ENCODE measurements at places on chromosomes 12 and 14.

DNA sequence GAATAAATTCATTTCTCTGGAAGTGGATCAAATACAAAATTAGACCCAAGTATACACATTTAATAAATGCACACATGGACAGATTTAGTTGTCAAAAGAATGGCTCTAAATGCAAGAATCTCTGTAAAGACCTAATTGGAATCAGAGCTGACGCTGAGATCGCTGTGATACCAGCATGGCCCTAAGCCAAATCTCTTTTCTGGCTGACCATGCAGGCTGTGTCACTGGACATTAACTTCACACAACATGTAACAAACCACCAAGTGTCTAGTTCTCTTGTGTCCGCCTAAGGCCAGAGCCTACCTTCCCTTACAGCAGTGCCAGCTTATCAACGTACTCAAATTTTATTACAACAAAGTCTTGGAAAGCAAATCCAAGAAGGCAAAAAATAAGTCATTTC lies 127.5 kb downstream of the MED13L start:
- no peak for DNase-seq

DNA sequence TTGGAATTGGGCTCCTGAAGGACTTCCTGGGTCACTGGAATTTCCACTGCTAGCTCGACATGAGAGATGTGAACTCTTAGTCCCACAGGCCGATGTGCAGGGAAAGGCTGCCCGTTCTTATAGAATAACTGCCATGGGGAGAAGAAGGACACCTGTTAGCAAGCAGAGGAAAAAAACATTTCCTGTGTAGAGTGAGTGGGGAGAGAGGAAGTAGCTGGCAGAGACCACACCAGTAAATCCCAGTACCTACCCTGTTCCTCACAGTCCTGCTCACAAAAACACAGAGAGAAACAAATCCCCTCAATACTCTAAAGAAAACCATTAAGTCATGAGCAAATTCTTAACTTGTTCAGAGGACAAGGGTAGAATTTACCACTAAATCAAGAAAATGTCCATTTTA lies 29.5 kb downstream of the AREL1 start:
- DNase-seq, result no peak

GRCh38 chr14:60684203-60684602 lies 34.9 kb upstream of the SIX1 start:
- no peak for DNase-seq

- no peak for DNase-seq
These were observed 13.1 kb downstream of the PTPRR start for GRCh38 chr12:70907412-70907811.

GRCh38 chr14:58138714-58139482 lies 13.1 kb downstream of the ARMH4 start:
- no peak for DNase-seq

DNA sequence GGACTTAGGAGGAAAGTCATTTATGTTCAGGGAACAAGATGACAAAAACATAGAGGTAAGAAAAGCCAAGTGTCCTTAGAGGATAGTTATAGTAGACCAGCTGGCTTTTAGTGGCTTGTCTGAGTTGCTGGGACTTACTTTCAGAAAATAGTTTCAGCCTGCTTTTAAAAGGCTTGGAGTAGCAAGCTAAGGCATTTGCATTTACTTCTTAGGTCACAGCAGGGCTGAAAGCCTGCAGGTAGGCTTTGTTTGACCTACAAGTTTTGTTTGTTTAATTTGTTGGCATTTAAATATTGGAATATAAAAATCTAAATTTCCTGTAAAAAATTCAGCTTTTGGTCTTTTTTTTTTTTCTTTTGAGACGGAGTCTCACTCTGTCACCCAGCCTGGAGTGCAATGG lies 5.1 kb downstream of the ACSS3 start:
- no peak for DNase-seq

DNA sequence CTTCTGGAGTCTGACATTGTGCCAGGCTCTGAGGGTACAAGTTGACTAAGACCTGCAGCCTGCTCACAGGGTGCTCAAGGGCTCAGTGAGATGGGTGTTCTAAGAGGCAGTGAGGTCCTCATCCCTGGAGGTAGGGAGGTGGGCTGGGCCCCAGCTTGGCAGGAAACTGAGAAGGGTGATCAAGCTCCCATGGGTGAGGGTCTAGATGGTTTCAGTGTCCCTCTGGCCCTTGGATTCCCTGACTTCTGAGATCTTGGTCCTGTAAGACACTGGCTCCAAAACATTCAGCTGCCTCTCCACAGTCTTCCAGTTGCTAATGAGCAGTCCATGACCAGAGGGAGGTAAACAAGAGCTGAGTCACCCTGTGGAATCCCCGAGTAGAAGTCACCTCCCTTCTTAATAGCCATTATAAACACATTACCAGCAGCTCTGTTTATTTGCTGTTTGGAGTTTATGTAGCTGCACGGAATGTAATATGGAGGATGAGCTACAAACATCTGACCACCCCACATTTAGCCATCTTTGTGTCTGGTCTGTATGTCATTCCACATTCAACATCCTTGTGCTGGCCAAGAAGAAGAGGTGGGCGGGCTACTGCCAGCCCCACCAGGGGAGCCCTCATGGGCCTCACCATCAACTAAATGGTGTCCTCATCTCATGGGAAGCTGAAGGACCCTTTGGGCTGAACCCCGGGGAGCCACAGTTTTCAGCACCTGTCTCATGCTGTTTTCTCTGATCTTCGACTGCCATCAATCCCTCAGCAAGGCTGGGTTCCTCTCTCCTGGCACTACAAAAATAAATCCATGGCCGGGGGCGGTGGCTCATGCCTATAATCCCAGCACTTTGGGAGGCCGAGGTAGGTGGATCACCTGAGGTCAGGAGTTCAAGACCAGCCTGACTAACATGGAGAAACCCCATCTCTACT lies 37.2 kb upstream of the BDKRB2 start:
- DNase-seq, result no peak

DNA sequence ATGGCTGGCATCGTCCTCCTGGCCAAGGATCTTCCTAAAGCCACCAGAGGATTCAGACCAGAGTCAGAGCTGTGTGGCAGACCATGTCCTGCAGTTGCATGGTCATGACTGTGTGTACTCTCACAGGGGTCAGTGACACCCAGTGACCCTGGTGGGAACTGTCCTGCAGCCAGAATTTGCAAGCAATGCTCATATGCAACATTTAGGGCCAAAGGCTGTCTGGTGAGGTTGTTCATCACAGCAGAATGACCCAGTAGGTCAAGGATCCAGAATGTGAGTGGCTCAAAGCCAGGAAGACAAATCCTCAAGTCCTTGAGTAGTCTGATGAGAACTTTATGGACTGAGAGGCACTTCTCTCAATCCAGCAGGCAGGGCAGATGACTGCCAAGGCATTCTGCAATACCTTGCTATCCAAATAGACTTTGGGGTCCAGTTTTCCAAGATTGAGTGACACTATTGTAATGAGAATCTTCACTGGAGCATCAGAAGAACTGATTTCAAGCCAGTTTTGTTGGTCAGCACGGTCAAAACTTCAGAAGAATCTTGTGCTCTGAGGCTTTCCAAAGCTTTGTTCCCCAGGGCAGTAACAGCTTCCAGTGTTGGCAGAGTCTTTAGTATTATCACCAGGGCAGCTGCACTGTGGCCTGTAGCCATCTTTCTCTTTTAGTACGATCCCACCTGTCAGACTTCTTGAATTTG lies 122.0 kb downstream of the PTCSC3 start:
- DNase-seq, result no peak

DNA sequence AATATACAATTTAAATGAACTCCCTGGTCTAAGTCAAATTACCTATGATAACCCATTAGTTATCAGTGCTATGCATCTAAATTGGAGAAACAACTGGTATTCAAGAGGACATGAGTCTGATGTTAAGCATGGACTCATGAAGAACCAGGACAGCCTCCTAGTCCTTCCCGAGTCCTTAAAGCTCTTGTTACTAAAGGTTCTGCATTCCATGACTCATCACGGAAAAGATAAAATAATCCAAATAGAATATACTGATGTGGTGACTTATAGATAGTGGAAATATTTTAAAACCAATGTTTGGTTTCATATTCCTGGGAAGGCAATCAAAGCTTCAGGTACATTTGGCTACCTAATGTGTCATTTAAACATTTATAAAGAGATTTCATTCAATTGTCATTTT lies 117.2 kb upstream of the PMCH start:
- no peak for DNase-seq

- no peak for DNase-seq
These were observed 75.1 kb upstream of the ST8SIA1 start for GRCh38 chr12:22409377-22410164.

DNA sequence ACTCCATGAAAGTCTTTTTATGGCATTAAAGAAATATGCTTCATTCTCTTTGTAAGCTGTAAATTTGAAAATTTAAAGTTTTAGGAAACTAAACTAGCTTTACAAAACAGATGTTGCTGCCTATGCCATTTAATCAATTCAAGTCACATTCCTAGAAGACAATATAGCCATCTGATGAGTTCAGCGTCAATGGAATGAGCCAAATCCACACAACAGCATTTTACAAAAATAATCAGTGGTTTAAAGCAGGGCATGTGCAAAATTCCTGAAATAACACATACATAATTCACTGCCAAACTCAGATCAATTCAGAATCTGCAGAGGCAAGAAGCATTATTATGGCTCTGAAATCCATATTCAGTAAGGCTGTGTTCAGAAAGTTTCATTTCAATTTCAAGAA lies 75.6 kb downstream of the MED13L start:
- DNase-seq, result no peak

DNA sequence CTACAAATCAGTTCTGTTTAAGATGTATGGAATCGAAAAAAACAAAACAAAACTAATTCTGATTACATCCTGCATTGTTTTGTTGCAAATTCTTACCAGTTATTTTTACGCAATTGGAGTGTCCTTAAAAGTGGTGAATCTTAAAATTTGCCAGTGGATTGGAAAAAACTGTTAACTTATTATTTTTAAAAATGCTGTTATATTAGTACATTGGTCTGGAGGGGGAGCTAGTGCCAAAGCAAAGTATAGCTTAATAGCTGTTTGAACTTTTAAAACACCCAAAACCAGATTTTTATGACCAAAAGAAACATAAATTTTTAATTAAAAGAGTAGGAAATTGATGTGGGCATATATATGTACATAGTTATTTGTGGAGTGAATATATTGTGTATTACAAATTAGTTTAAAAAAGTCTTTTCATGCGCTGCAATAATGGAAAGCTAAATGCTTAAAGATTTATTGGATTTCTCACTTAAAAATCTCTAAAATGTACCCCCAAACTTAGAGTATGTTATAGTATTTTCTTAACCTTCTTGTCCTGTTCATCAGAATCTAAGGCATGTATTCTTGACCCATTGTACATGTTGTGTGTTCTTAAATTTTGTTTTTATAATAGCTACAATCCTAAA lies 2.5 kb downstream of the FUT8 start:
- no peak for DNase-seq

DNA sequence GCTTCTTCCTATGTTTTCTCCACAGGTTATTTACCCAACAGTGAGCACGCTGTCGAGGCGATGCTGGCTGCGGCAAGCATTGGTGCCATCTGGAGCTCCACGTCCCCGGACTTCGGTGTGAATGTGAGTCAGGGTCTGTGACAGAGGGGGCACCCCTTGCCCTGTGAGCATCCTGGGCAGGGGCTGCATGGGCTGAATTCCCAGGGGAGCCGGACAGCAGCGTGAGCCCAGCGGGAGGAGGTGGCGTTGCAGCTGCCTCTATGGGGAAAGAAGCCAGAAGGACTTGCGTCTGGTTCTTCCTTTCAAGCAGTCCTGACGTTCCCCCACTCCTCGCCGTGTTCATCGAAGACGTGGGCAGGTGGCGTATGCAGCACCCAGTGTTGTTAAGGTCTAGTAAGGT lies 26.2 kb downstream of the AACS start:
- no peak for DNase-seq

DNA sequence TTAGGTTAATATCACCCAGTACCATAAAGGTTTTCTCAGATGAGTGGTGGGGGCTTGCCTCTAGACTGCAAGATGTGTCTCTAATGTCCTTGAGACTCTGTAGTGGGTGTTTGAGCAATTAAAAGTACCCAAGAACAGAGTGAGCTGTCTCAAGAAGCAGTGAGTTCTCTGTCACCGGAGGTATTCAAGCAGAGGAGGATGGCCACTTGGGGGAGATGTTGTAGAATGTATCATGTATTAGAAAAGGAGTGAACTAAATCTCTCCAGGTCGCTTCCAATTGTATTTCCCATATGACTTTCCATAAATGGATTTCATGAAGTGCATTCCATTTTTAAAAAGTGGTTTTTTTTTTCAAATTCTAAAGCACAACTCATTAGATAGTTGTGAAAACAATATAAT lies 35.0 kb downstream of the SLC17A8 start:
- no peak for DNase-seq

- no peak for DNase-seq
These were observed 53.3 kb upstream of the CDKN3 start for GRCh38 chr14:54343272-54344121.

GRCh38 chr14:68547305-68548193 lies 245.3 kb downstream of the ZFP36L1 start:
- DNase-seq, result no peak

DNA sequence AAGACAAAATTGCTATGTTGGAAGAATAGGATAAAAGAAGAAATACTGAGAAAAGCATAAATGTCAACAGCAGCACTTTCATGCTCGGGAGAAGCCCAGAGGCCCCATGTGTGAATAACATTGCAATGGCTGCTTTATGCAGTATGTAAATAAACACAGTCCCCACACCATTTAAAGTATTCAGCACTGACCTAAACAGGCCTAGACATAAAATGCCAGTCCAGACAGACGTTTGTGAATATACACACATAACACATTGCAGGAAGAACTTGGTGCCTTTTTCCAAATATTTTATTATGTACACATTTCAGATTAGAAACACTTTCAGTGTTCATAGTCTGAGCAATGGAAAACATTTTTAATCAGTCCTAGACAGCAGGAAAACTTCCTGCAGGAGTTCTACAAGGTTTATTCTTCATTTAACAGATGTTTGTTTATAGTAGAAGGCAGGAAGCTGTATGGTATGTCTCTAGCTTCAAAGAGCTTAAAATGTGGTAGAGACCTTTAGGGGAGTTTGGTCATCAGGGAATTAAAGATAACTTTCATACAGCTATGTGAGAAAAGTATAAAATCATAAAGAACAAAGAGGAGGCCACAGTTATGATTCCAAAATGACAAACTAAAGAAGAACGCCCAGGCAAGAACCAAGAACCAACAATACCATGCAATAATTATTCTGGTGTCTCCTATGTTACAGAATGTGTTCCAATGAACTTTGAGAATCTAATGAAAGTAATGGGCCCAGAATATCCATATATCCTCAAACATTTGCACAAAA lies 30.6 kb upstream of the SLC38A2 start:
- no peak for DNase-seq

DNA sequence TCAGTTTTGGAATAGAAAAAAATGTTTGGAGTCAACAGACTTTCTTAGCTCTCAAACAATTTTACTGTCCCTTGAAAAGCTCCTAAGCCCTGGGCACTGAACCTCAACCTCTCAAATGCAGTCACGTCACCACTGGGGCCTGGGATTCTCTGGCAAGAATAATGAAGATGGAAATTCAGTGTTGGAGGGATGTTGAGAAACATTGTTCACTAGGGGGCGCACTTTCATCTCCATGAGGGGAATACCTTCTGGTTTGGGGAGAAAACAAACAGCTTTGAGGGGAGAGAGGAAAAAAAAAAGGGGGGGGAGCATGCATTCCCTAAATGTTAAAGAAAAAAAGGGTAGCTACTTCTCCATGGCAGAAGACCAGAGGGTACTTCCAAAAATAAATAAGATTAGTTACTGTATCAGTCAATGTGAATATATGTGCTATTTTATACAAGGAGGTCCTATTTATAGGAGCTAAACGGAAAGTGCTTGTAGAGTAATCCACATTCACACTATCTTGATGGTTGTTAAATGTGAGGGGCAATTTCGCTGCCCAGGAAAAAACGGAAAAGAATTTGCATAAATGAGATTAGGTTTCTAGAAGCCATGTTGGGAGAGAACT lies 5.8 kb upstream of the TBPL2 start:
- no peak for DNase-seq

Measured in brain pericyte (primary cell).